ENCODE measurements at places on chromosomes 6 and 20. TPM values are rescaled to one million over a fixed set of nuclear protein-coding genes. Genes with fewer than 3 reads are reported as not detected.

Gene HTR1E
- not detected for total RNA-seq

Gene SCRT2
- total RNA-seq = not detected

Gene CST7
- total RNA-seq = 11.5 TPM

Gene HSPA1L
- total RNA-seq = 0.84 TPM

Gene OR14J1
- total RNA-seq = not detected

Gene NCOA3
- 37.0 TPM for total RNA-seq

Gene SPATA2
- total RNA-seq = 4.9 TPM

DNA sequence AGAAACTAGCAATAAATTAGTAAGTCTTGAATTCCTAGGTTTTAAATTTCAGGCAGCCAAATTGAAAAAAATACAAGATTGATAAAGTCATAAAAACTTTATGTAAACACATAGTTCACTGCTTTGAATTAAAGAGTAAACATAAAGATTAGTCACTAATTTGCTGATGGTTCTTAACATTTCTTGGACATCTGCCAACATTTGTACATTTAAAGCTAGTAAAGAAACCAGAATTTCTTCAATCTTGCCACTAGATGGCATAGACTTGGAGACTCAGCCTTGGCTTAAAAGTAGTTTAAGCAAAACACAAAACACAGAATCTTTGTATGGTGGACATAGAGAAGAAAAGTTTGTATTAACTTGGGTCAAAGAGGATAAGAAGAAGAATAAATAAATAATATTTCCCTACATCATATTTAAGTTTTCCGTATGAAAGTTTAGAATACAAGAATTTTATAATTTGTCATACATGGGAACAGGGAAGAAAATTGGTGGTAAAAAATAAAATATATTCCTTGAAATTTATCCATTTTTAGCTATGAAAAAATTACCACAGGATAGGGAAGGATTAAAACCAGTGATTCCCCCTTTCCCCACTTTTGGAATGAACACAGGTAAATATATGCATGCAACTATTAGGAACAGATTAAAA lies 41.7 kb upstream of the FAM135A start:
- no peak for DNase-seq

DNA sequence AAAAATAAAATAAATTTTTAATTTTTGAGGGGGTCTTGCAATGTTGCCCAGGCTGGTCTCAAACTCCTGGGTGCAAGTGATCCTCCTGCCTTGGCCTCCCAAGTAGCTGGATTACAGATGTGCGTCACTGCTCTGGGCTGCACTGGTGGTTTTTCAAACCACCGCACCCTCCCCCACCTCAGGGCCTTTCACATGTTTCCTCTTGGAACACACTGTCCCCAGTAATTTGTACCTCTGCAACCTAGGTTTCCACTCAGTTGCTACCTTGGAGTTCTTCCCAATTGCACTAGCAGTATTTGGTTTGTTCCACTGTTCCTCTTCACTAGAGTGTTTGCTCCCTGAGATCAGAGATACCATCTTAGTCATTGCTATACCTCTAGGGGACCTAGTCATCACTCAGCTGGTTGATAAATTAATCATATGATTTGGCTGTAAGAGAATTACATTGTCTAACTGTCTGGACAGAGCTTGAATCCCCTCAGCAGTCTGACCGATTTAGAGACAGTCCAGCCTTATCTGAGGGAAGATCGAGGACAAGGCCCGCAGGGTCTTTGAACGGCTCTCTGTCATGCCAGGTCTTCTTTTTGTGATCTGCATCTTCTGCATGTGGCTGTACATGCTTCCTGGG lies 32.0 kb downstream of the CEP43 start:
- no peak for DNase-seq

GRCh38 chr6:90177544-90178383 lies 118.9 kb downstream of the BACH2 start:
- DNase-seq = no peak

GRCh38 chr20:46974669-46975434 lies 80.2 kb downstream of the EYA2 start:
- peak; percentile 20 for DNase-seq

DNA sequence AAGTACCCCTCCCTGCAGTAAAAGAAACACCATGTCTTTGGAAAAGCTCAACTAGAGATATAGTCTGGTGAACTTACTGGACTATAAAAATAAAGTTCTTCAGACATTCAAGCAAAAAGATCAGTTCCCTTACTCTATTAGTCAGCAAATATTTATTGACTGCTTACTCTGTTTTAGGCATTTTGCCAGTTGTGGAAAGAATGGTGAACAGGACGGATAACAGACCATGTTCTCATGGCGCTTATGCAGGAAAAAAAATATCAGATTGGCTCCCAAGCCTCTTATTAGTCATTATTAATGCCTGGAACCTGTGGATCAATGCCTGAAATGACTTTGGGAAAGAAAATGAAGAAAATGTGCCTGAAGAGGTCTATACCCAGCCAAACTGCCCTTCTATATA lies 282.2 kb upstream of the EPHA7 start:
- DNase-seq = no peak

All from mesenteric fat pad (tissue), 1 donor.